ENCODE measurements at places on chromosomes 3 and 15.

GRCh38 chr3:128698211-128699047 lies 27.6 kb upstream of the RAB7A start:
- no peak for DNase-seq

- no peak for DNase-seq
Observed at GRCh38 chr3:48514431-48515227, 10.7 kb upstream of the SHISA5 start.

DNA sequence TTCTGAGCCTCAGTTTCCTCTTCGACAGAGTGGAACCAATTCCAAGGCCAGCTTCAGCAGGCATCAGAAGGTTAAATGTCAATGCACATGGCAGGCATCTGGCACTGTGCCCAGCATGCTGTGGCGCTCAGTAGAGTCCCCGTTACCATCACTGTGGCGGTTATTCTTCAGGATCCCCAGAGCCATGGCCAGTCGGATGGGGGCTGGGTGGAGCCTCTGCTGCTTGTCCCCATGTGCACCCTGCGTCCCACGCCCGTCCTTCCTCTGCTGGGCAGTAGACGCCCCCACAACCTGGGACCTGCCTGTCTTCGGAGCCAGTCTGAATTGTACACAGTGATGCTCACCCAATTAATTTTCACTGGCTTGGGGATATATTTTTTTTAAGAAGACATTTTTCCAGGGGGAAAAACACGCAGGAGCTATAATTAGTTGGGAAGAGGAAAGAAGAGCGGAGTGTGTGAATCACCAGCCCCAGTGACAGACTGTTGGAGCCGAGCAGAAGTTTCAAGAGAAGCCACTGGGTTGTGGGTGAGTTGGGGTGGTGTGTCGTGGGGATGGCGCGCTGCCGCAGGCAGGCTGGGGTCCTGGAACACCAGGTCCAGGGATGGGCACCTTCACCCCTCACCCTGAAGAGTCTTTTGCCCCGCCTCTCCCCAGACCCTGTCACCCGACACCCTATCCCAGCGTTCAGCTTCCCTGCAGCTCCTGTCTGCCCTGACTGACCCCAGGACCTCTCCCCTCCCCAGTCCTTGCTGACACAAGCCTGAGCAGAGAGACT lies 26.8 kb upstream of the RPL29 start:
- DNase-seq: no peak

DNA sequence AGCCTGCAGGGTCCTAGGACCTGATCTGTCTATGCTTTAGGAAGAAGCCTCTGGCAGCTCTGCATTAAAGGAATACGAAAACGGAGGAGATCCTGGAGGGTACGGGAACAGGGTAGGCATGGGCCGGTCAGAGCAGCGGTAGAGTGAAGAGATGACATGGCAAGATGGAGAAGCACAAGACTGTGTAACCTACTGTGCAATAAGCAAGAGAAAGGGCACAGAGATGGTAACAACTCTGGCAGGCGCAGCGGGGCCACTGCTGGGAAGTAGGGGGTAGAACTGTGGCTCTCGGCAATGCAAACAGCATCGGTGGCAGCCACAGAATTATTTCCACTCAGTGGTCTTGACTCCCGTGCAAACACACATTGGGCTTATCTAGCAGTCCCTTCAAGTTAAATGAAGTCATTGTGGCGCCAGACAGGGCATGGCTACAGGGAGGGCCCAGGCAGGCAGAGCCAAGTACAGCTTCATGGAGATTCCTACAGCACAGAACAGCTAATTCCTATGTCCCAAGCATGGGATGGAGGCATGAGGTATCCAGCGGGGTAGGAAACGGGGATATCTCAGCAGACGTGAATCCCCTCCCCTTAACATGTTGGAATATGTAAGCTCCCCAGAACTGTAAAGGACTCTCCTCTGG lies 28.8 kb downstream of the WHAMM start:
- no peak for DNase-seq

DNA sequence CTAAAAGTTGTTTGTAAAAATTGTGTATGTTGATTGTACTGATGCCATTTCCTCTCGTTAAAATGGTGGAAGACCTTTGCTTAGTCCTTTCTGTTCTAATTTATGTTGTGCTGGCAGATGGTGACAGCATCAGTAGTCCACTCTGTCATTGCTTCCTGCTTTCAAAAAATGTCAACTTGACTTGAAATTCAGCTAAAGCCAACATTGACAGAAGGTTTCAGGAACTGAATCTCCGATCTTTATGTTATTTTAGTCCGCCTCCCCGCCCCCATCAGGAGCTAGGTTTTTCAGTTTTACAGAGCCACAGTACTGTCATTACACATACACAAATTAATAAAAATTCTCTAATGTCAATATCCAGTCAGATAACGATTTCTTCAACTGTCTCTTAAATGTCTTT lies 1.5 kb downstream of the CEP63 start:
- no peak for DNase-seq

DNA sequence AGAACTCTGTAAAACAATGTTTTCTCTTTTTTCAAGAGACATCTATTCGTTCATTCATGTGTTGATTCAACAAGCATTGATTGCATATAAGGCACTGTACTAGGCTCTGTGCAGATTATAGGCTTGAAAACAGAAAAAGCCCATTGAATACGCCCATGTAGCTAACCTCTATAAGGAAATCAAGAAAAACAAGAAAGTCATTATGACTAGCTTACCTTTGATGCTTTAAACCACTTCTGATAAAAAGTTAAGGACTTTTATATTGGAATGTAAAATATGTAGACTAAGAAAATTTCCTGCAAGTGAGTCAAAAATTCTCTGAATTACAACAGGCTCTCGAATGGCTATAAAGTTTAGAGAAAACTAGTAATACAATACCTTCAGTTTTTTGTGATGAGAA lies 92.5 kb downstream of the BDH1 start:
- DNase-seq: no peak
